ENCODE measurements at places on chromosomes 12 and 14. TPM values are rescaled to one million over a fixed set of nuclear protein-coding genes. Genes with fewer than 3 reads are reported as not detected.

The CCDC196 gene
- not detected for total RNA-seq

The KRT74 gene
- total RNA-seq = not detected

The KRT73 gene
- total RNA-seq = not detected

The CLEC12A gene
- total RNA-seq = not detected

The RNASE3 gene
- total RNA-seq = not detected

The PTPRO gene
- not detected for total RNA-seq

The HOXC4 gene
- not detected for total RNA-seq

The NUMB gene
- total RNA-seq = 39.6 TPM

The ANG gene
- 2.6 TPM for total RNA-seq

The PEX5 gene
- total RNA-seq = 25.8 TPM

The WSCD2 gene
- total RNA-seq = not detected

The DNAI7 gene
- total RNA-seq = not detected

The CLEC1B gene
- not detected for total RNA-seq

The E2F7 gene
- total RNA-seq = 9.8 TPM
